ENCODE measurements at places on chromosomes 1 and 21.

DNA sequence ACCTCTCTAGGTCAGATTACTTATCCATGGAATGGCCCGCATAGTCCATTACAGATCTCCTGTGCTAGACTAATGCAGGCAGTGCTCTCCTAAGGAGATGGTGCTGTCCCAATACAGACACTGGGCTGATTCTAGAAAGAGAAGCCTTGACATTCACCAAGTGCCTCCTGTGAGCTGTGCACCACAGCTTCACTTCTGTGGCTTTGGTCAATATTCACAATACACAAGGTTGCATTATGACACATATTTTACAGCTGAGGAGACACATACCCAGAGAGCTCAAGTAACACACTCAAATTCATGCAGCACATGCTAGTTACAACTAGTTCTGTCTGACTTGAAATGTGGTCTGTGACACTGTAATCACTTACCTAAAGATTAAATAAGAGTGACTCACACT, 59.4 kb upstream of the LRRC8B start:
- DNase-seq = no peak

DNA sequence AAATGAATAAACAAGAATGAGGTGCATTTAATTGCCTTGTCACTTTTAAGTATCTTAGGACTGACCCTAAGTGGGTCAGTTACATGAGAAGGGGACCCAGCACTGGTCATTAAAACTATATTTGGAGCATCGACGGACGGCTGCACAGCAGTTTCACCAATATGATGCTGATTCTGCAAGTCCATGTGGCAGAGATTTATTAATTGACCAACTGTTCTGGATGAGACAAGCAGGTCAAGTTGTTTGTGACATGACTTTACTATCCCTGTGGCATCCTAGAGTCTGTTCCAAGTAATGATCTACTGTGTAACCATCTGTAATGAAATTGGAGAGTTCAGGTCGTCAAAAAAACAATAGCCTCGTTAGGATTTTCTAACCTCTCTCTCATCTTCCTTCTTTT, 9.5 kb downstream of the AMPD1 start:
- DNase-seq = no peak

- no peak for DNase-seq
These were observed 255.7 kb downstream of the RRAGC start for GRCh38 chr1:38603907-38604306.

- DNase-seq = no peak
These were observed 25.9 kb downstream of the IGFN1 start for GRCh38 chr1:201216395-201217085.

DNA sequence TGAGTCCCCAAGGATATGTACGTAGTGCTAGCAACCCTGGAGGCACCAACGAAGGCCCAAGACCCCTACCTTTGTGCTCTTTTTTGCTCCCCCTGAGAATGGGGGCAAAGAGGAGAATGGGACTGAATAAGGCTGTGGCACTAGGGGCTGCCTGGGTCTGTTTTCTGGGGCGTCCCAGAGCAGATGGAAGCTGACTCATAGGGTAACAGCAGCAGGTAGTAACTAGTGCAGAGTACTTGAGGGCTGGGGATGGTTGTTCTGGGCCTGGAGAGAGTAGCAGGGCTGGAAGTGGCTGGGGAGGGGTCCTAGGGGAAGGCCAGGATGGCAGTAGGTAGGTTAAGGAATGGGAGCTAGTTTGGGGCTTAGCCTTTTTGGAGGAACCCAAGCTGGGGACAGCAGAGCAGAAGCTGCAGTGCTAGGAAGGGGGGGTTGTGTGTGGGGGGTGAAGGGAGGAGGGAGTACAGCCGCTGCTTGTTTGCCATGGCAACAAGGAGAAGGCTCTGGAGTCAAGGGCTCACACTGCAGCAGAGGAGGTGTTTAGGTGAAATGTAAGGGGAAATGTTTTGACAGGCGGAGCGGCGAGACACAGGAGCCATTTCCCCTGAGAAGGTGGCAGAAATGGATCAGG, 1.8 kb downstream of the NCDN start:
- DNase-seq = no peak

- DNase-seq = no peak
These were observed 75.6 kb downstream of the ADSS2 start for GRCh38 chr1:244376126-244376525.

DNA sequence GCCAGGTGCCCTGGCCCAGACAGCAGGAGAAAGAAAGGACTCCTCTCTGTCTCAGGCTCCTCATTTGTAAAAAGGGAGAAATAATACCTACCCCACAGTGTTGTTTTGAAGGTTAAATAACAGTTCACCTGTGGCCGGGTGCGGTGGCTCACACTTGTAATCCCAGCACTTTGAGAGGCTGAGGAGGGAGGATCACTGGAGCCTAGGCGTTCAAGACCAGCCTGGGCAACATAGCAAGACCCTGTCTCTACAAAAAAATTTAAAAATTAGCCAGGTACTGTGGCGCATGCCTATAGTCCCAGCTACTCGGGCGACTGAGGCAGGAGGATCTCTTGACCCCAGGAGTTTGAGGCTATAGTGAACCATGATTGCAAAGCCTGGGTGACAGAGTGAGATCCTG, 2.5 kb upstream of the TMEM200B start:
- DNase-seq = no peak

- DNase-seq = no peak
These were observed 183.0 kb downstream of the ETS2 start for GRCh38 chr21:38988509-38989378.

DNA sequence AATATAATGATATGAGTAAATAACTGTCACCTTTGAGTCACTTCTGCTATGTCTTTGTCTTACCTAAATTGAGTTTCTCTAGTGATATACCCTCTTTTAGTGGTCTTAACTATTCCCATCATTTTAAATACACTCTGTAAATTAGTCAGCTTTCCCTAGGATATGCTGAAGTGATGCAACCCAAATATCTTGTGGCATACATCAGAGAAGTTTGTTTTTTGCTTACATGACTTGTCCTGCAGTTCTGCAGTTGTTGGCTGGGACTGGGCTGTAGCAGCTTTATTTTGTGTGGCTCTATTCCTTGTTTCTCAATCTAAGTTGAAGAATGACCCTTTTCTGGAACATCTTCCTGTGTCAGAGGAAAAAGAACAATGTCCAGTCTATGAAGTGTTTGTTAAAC, 76.4 kb downstream of the TTC3 start:
- peak; percentile 82 for DNase-seq

- DNase-seq = no peak
These were observed 142.7 kb downstream of the HIVEP3 start for GRCh38 chr1:41775956-41776585.

DNA sequence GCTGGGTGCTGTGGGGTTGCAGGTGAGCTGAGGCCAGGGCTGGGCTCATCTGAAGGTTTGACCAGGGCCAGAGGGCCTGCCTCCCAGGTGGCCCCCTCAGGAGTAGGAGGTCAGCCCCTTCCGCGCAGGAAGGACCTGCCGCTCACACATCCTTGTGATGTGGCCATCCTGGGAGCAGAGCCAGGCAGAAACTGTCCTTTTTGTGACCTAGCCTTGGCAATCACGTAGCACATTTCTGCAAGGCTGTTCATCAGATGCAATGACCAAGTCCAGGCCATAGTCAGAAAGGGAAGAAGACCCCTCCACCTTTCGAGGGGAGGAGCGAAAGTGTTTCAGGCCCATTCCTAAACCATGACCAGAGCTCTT, 55.5 kb upstream of the TRAPPC10 start:
- DNase-seq = peak; percentile 36

DNA sequence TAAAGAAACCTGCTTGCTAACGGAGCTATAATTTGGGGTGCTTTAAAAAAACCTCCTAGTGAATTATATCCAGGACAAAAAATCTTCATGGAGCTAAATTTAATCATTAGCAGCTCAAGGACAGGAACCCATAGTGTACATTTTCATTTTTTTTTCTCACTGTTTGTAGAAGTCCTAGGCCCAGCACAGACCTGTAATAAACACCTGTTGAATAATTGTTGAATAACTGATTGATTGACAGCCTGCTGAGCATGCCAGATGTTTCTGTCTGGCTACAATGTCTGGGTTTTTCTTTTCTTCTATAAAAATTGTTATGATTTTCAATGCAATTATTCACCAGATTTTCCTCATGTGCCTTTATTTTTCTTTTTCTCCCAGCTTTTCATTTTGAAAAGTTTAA, 10.9 kb upstream of the GALNT2 start:
- no peak for DNase-seq

DNA sequence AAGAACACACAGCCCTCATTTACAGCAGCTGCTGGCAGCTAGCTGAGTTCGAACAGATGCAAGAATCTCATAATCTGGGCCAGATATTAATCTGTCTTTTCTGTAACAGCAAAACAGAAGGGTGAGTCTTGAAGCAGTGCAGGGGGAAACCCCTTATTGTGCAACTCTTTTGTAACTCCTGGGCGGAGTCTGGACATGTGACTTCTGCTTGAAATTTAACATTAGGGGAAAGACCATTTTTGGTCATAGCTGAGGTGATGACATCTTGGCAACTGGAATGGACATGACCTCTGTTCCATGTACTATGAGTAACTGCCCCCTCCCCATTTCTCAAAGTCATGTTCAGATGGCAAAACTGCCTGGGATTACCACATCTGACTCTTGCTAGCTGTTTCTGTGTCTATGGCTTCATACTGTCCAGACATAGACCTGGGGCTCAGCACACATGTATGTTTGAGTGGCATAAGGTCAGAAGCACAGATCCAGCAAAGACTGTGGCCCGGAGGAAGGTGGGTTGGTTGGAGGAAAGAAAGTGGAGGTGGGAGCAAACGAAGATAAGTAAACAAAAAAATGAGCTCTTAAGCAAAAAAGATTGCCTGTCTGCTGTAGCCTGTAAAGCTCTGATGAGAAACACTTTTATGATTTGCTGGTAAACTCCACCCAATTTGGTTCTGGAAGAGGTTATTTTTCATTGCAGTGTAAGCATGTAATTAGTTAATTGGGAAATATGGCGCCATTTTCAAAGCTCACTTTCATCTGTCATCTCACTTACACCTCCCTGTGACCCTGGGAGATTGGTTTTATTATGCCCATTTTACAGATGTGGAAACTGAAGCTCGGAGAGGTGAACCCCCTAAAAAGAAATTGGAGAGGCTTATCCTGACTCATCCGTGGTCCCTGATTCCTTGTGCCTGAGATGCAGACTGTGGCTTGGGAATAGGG, 26.1 kb downstream of the ETS2 start:
- DNase-seq = peak; percentile 100

- no peak for DNase-seq
These were observed 52.9 kb upstream of the ZNF326 start for GRCh38 chr1:89942014-89942413.

DNA sequence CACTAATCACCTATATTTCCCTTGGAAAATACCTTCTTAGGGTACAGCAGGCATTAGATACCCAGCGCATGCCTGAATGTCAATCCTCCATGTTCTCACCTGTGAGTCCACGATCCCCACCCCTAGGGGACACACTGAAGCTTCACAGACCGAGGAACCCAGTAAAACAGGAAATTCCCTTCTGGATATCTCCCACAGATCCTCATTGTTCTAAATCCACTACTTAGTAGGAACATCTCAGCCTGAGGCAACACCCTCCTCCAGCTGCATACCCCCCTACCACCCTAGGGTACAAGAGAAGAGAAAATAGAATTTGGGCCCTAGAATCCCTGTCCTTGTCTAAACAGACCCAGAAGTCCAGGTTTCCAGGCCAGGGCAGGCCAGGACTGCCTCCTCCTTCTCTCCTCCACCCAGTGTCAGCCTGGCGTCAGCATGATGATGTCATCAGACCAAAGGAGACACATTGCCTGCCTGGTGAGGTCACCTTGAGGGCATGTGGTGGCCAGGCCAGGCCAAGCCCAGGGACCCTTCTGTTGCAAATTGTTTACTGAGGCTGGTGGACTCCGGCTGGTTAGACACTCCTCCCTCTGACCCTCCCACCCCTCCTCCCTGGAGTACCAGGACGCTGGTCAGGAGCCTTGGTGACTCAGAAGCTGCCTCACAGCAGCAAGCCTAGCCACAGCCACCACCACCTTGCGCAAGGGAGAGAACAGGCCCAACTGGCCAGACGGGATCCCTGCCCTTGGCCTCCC, 6.2 kb downstream of the NECTIN4 start:
- DNase-seq = peak; percentile 97

DNA sequence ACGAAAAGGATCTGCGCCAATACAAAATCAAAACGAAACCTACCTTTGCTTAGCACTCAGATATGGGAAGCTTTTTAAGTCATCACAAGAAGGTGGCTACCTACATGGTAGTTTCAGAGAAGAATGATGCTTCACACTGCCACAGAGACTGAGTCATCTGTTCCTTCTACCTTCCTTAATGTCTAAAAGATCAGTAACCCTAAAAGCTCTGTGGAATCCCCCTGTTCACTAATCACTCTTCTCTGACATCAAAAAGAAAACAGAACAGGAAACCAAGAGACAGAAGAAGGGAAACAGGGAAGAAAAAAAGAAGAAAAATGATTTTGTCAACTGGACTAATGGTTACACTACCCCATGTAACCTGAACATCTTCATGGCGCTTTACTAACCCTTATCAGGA, 177.2 kb downstream of the SMYD3 start:
- no peak for DNase-seq

GRCh38 chr1:226763905-226764264, 24.8 kb upstream of the ITPKB start:
- peak; percentile 69 for DNase-seq

DNA sequence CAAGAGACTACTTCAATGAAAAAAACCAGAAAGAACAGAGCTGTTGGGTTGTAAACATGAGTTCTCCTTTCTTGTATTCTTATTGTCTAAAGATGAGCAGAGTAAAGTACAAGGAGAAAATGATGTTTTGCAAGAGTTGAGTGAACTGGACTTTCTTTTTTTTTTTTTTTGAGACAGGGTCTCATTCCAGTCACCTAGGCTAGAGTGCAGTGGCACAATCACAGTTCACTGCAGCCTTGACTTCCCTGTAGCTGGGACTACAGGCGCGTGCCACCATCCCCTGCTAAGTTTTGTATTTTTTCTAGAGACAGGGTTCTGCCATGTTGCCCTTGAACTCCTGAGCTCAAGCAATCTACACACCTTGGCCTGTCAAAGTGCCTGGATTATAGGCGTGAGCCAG, 7.1 kb upstream of the IVNS1ABP start:
- no peak for DNase-seq

DNA sequence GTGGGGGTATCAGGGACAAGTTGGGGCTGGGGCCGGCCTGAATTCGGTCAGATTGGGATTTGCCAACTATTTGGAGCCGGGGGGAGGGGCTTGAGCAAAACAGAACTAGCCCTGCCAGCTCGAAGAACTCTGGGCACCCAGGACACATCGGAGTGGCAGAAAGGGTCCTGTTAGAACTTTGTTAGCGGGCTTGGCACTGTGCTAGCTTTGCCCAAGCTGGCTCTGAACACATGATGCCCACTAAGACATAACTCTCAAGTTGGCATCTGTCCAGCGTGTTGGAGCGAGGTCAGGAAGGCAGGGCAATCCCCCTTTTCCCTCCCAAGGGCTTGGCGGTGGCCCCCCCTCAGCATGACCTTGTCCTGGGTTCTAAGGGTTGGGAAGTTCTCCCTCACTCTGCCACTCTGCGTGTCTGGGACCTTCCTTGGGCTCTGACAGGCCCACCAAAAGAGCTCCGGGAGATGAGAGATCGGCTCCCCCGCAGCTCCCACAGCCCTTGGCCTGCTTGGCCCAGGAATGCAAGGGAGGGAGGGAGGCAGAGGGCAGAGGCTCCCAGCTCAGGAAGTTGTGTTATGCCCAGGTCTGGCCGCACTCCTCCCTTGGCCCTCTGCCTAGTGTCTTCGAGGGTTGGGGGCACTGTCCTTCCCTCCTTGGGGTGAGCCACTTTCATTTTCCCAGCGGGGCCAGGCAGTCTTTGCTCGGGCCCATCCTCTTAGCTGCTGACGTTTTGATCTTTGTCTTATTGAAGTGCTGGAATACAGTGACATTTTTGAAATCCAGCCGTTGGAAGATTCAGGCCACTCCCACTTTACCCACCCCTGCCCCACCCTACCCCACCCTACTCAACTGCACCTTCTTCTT, 1.2 kb downstream of the LMNA start:
- peak; percentile 74 for DNase-seq

All from fibroblast of mammary gland (primary cell).